NCI-H2171 (cell line): ENCODE measurements at places on chromosomes 5 and 9.
A peak's percentile ranks its signal among the peaks of the same experiment; 100 is the strongest.

GRCh38 chr9:128568470-128569078 is 16.2 kb downstream of the SPTAN1 start:
- no peak for DNase-seq

- no peak for DNase-seq
Measured at GRCh38 chr5:156237361-156237760, 89.6 kb upstream of the SGCD start.

- DNase-seq = peak; percentile 38
Measured at GRCh38 chr9:137077010-137077747, at the start of gene UAP1L1. Gene UAP1L1, plus strand, starts transcription at chr9:137077517. Its CDS starts 16 bp downstream, at chr9:137077533.

- DNase-seq = no peak
Measured at GRCh38 chr5:19584131-19584530, 403.9 kb downstream of the CDH18 start.

- DNase-seq = no peak
Measured at GRCh38 chr5:108702546-108702945, 45.2 kb upstream of the FER start.

DNA sequence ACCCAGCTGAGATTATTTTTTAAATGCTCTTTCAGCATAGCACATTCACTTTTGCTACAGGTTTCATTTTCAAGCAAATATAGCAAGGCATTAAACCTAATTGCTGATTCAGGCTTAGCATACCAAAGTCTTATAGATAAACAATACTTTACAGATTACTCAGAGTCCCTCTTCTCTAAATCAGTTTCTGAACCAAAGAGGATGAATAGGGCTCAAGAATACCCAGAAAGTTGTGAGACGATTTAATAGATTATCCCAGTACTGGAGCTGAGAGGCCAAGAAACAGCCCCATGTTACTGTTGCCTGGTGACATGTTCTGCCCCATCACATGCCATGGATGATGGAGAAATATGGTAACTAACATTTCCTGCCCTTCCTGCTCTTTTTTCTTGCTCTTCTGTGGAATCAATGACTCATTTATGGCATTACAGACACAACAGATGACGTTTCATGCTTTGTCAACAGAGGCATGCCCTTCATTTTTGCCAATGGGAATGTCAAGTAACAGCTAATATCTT is 18.1 kb upstream of the SSBP2 start:
- DNase-seq = no peak

DNA sequence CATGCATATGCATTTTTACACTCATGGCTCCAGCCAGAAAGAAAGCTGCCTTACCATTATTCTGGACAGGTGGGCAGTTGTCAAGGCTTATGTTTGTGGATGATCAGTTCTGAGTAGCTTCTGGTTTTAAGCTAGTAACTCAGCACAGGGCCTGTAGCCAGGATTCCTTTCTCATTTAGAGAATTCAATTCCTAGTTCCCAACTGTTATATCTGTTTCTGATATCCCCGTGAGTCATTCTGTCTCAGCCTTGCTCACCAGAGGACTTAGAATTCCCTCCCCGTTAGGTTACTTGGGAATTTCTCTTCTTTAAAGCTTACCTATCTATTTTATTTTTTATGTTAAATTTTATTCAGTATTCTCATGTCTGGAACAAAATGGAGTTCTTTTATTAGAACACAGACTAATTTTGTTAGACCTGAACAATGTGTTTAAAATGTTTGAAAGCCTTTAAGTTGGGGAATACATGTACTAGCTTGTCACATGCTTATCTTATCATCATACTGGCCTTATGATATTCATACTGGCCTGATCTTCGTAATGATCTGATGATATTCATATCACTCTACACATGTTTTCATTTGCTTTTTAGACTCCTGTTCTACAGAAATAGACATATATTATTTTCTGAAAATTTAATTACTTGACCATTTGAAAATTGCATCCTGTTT is 47.1 kb downstream of the CAST start:
- no peak for DNase-seq

- DNase-seq = no peak
Measured at GRCh38 chr9:136756836-136757235, 1.2 kb downstream of the LCN8 start.

GRCh38 chr9:107504585-107505455 is 15.3 kb upstream of the KLF4 start:
- DNase-seq = no peak

GRCh38 chr9:81213456-81213855 is 475.9 kb downstream of the TLE1 start:
- no peak for DNase-seq

- DNase-seq = no peak
Measured at GRCh38 chr9:113919382-113919781, 43.3 kb downstream of the ZNF618 start.

DNA sequence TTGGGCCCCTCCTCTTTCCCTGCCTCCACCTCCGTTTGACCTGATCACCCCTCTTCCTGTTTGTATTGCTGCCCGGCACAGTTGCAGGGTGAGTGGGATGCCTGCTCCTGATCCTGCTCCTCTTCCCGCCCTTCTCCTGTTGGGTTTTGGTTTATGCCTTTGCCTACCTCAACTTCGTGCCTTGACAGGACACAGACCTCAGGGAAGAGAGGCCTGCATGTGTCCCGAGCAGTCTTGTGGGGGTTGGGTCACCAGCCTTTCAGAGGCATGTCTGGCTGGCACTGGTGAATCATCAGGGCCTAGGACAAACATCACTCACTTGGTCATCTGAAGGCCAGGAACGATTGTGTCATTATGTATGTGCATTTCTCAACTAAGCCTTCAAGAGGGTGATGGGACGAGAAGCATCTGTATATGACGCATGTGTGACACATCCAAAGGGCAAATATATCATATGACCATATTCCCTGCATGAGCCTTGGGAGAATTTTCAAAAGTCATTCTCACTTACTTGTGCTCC is 56.9 kb downstream of the NPR3 start:
- no peak for DNase-seq

DNA sequence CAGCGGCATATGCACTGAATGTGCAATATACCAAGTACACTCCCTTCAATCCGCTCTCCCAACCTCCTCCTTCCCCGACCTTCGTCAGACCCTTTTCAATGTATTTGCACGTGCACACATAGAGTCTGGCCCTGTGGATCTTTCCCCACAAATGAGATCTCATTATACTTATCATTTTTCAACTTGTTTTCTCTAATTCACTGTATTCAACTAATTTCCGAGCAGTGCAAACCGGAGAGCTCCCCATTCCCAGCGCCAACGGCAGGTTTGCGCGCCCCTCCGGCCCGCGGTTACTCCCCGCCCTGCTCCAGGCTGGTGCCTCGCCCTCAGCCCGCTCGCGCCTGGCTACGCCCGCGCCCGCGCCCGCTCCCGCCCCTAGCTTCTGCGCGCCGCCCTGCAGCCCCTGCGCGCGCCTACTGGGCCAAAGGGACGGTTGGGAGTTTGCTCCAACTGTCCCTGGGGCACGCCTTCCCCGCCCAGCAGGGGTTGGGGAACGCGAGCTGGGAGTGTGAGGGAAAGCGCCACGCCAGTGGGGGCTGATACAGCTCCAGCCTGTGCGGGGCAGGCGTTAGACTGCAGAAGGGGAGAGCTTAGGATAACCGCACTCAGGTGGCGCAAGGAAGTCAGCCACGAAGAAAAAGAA is 3.3 kb upstream of the CDC20B start:
- DNase-seq = peak; percentile 74

DNA sequence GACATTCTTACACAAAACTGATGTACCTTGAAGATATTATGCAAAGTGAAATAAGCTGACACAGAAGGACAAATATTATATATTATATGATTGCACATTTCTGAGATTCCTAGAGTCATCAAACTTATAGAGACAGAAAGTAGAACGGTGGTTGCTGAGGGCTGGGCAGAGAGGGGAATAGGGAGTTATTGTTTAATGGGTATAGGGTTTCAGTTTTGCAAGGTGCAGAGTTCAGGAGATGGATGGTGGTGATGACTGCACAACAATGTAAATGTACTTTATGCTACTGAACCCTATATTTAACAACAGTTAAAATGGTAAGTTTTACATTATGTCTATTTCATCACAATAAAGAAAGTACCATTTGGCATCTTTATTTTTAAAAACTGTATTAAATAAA is 315.8 kb upstream of the POU5F2 start:
- no peak for DNase-seq

- no peak for DNase-seq
Measured at GRCh38 chr9:78363221-78363620, 66.3 kb downstream of the PSAT1 start.

GRCh38 chr9:72874344-72874743 is 78.5 kb downstream of the ALDH1A1 start:
- DNase-seq = no peak

GRCh38 chr5:80109646-80110478 is 74.7 kb downstream of the THBS4 start:
- DNase-seq = peak; percentile 86

- DNase-seq = no peak
Measured at GRCh38 chr5:132177691-132178149, 49.9 kb downstream of the P4HA2 start.

GRCh38 chr9:18447131-18447530 is 26.8 kb upstream of the ADAMTSL1 start:
- no peak for DNase-seq

GRCh38 chr5:74332006-74332405 is 308.5 kb downstream of the ENC1 start:
- no peak for DNase-seq

GRCh38 chr5:76946090-76946489 is 6.8 kb upstream of the CRHBP start:
- no peak for DNase-seq

GRCh38 chr5:79508354-79508753 is 5.6 kb downstream of the HOMER1 start:
- no peak for DNase-seq

DNA sequence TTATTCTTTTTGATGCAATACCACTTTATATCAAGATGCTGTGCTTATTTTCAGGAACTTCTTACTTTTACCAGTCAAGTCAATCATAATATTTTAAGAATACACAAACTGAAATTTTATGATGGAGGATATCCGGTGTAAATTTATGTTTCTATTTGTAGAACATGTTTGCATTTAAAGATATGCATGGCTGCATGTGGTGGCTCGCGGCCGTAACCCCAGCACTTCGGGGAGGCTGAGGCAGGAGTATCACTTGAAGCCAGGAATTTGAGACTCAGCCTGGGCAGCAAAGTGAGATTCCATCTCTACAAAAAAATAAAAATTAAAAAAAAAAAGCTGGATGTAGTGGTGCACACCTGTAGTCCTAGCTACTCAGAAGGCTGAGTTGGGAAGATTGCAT is 73.5 kb upstream of the ALDH1A1 start:
- DNase-seq = no peak

DNA sequence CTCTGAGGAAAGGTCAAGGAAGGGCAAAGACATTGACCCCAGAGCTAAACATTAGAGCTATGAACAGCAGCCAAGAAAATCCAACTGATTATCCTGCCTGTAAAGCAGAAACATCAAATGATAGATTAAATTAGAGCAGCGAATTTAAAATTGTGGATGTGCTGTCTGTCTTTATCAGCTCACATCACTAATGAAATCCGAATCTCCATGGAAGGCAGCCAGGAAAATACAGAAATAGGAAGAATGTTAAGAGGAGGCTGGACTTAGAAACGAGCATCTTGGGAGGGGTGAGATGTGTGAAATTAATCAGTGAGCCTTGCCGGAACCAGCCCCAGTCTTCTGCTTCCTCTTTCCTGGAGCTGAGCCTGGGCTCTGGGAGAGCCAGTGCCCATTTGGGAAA is 191.0 kb downstream of the PJA2 start:
- no peak for DNase-seq

- no peak for DNase-seq
Measured at GRCh38 chr9:91803970-91804752, 145.9 kb downstream of the ROR2 start.

DNA sequence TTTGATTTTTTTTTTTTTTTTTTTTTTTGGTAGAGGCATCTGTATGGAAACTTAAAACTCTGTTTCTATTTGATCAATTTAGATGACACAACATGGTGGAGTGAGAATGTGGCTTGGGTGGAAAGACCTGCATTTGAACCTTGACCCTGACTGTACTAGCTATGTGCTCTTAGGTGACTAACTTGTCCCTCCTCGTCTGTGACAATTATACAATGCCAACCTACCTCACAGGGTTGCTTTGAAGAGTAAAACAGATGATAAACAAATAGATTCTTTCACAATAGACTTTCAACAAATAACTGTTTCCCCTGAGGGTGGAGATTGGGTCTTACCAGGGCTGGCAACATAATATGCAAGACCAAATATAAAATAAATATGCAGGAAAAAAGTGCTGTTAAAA is 109.3 kb downstream of the CRB2 start:
- no peak for DNase-seq

DNA sequence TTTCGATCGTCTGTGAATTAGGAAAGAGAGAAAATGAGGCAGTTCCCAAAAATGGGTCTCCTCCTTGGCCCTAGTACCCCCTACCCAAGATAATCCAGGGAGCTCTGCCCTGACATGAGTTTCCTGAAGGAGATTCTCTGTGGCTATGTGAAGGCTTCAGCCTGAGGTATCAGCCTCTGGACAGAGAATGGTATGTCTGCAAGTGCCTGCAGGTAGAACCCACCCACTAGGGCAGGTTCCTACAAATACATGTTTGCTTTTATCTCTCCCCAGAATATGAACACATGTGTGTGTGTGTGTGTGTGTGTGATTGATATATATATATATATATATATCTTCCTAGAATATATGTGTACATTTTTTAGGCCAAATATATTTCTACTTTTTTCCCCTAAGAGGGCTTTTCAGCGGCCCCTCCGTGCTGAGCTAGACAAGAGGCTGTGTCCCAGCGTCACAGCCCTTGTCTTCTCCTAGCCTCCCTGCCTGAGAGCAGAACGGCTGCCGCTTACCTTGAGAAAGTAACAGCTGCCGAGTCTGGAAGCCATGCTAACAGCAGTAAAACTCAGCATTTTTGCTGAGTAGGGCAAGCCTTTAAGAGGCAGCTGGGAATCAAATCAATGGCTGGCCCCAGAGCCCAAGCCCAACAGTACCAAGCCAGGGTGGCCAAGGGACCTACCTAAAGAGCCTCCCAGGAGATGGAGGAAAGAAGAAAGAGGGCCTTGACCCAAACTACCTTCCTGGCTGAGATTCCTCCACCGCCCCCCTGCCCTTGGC is 2.1 kb downstream of the BRINP1 start:
- DNase-seq = peak; percentile 73

DNA sequence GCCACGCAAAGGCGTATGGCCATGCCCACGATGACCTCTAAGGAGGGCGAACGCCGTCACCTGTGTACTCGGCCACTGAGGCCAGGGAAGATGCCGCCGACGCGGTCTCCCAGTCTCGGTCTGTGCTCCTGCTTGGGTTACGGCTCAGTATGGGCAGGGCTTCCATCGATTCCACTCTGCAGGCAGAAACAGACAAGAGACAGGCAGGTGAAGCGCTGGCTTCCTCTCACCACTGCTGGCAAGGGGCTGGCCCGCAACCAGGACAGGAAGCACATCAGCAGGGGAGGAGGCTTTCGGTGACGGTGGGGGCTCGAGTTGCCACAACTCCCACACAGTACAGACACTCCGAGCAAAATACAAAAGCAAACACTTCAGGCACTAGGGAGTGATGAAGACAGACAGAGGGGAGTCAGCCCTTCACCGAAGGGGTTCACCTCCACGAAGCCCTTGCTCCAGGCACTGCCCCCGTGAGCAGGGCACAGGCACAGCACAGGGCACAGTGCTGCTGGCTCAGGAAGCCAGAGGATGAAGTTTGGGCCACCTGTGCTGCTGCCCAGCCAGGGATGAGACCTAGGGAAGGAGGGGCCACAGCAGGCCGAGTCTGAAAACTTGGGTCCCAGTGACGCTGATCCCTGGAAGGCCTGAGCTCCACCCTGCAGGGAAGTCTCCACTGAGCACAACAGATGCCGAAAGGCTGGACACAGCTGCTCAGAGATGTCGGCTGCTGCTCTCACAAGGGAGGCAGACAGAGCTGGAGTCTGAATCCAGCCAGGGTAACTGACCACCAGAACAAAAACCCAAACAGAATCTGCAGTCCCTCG is 91.3 kb downstream of the CAMSAP1 start:
- DNase-seq = no peak

GRCh38 chr5:135944967-135945560 is 9.7 kb downstream of the LECT2 start:
- DNase-seq = peak; percentile 38
